ENCODE measurements at places on chromosomes 2 and 18.

DNA sequence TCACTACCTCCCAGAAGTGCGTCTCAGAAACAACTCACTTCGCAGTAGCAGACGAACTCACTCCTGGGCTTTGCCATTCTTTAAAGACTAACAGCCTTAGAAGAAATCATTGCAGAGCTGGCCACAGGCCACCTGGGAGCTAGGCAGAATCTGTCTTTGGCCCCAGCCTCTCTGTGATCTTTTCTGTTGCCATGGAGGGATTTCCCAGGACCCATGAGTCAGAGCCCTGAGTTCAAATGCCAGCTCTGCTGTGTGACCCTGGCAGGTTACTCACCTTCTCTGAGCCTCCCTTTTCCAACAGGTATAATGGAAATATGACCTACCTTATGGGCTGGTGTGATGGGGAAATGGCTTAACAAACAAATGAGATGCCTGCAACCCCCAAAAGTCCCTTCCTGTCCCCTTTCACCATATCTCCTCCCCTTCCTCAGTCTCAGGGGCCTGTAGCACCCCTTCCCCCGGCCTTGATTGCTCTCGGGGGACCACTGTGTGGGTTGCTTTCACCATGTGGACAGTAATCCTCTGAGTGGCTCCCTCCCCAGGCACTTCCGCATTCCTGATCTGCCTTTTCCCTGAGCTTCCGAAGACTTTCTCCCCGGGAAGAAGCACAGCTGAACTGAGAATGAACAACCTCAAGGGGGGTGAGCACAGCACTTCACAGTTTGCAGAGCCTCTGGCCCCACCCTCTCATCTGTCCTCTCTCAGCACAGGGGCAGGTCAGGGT lies 34.0 kb upstream of the SLC66A3 start:
- DNase-seq, result no peak

DNA sequence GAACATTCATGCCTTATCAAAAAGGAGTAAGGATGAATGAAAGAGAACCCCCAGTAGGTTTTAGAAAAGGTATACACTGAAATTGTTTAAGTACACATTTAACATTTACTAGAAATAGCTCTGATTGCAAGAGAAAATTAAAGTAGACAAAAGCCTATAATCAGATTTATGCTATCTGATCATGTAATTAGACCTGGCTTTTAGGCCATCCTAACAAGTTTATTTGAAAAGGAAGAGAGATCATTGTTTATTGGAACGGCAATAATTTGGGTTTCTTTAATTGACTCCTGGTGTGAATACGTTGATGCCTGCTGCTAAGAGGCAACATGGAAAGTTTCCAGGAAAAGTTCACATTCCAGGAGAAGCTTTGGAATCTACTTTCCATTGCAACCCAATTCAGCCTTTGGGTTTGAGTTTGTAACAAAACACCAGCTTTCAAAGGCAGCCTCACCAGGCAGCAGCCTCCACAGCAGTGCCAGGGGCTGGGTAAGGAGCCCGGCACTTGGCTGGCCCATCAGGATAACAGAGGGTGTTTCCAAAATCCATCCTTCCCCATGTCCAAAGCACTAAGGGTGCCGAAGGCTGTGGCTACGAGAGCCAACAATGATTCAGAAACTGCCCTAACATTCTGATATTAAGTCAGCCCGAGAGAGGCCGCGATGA lies 18.0 kb downstream of the FZD7 start:
- DNase-seq, result no peak

GRCh38 chr2:13667415-13667757 lies 950.6 kb downstream of the TRIB2 start:
- DNase-seq, result no peak

DNA sequence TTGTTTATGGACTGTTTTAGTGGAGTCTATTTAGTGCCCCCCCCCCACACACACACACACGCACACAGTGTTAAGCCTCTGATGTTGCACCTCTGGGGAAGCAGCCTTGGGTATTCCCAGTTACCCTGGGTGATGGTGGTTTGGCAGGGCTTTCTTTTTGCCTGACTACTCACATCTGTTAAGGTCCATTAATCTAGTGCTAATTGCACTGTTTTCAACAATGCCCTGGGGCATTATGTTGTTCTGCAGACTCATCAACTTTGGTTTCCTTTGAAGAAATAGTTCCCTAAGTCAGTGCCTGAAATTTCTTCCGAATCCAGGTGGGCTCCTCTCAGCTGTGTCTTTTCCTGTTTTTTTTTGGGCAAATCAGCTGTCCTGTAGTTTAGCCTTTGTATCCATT lies 34.7 kb downstream of the SPOPL start:
- DNase-seq, result no peak

- DNase-seq, result no peak
Measured at GRCh38 chr18:23115683-23116096, 19.6 kb upstream of the CABLES1 start.
